ENCODE measurements at places on chromosomes 1 and 21.

DNA sequence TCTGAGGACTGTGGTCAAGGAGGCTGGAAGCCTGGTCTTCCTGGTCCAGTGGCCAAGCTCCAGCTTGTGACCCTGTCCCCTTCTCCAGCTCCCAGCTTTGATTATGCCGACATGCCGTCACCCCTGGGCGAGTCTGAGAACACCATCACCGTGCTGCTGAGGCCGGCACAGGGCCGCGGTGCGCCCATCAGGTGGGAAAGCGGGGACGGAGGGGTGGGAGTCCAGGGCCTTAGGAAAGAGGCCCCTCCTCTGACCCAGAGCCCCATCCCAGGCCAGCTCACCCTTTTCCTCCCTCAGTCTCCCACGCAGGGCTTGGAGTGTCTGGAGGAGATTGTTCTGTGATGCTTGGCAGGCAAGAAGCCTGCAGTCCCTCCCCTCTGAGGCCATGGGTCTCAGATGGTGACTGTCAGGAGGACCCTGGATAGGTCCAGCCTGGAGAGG lies 43.6 kb downstream of the PTPRU start:
- DNase-seq = peak; percentile 22

GRCh38 chr1:151047925-151048644 lies 534 bp downstream of the C1orf56 start:
- DNase-seq = peak; percentile 69

DNA sequence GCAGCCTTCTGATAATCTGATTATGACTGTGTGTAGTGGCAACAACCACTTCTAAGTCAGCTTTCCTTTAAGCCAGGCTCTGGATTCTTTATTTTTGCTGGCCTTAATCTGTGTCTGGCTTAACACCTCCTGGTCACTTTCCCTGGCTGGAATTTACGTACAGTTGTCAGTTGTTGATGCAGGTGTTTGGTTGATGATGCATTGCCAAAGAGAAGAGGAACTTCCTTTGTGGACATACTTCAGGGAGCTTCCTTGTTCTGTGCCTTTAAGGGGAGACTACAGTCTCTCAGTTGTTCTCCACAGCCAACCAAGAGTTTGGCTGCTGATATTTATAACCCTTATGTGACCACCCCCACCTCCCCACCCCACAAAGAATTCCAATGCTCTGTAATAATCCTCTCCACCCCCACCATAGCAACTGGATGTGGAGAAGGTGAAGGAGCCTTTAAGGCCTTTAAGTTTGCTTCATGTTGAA lies 96.0 kb upstream of the BMP8A start:
- DNase-seq = no peak

DNA sequence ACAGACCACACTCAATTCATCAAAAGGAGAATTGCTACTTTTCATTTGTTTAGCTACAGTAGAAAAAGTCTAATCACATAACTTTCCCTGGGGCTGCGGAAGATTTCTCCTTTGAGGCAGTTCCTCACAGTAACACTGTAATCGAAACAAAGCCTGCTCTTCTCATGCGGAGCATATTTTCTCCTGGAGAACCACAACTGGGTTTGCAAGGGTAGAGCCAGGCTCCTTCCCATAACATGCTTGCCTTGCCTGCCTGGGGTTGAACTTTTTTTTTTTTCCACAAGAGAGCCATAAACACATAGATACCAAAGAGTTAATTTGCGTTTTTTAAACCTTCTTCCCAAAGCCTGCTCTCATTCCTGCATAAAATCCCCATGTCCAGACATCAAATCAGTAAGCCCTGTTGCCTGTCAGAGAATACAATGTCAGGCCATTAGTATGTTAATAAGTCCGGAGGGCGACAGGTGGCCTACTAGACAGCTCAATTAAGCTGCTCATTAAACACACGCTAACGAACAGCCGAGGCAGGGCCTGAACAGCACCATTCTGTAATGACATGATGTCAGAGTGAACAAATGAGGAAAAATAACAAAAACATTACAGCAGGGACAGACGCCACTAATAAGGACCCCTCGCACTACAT lies 107.1 kb upstream of the OLIG2 start:
- DNase-seq = no peak

GRCh38 chr1:88398338-88398737 lies 285.7 kb upstream of the PKN2 start:
- no peak for DNase-seq

- no peak for DNase-seq
Observed at GRCh38 chr1:218395916-218396315, 50.8 kb downstream of the TGFB2 start.

- no peak for DNase-seq
Observed at GRCh38 chr1:22472596-22472995, 20.9 kb downstream of the ZBTB40 start.

DNA sequence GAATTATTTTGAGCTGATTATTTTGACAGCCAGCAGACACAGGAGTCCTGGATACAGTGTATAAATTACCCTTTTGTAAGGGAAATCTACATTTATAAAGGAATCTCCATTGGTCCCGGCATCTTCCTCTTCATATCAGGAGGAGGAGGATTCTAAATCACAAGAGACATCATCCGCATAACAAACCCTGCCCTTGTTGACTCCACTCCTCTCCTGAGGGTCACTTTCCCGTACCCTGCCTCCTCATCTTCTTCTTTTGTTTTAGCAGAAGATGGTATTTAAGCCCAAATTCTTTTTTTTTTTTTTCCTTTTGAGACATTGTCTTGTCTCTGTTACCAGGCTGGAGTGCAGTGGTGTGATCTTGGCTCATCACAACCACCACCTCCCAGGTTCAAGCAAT lies 14.6 kb upstream of the PKNOX1 start:
- DNase-seq = no peak

DNA sequence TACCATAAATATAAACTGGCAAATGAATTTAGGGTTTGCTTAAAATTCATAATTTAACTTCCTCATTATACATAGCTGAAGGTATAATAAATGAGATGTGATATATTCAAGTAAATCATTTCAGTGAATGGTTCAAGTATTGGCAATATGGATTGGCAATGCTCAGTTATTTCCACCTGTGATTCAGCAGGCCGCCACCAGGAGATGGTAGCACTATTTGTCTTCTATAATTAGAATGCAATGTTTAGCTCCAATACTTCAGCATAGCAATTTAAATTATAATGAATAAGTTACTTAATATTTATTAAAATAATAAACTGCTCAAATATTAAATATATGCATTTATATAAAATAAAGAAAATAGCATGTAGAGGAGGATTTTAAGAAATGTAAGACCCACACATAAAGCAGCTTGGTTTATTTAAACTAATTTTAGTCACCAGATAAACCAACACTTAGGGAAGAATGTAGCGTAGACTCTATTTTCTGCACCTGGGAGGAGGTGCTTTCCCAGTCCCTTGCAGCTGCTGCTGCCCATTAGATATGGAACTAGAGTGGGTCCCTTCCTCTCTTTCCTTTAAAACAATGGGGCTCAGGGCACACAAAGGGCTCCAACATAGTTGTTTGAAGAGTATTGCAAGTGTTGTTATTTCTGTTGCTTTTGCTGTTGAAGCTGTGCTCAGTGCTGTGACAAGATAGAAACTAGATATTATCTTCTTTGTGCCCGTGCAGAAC lies 62.1 kb downstream of the PLPPR4 start:
- no peak for DNase-seq

DNA sequence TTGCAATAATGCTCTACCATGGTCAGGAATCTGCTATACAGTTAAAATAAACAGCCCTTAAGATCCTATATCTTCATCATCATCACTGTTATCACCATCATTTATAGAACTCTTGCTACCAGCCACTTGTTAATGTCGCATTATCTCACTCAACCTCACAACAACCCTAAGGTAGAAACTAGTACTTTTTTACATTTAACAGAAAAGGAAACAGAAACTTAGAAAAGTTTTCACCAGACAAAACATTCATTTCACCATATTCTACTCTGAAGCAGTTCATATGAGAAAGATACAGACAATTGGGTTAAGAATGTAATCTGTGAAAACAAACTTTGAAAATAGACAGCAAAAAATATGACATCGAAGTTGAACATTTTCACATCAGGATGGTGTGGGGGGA lies 262.6 kb downstream of the ATG4C start:
- no peak for DNase-seq

DNA sequence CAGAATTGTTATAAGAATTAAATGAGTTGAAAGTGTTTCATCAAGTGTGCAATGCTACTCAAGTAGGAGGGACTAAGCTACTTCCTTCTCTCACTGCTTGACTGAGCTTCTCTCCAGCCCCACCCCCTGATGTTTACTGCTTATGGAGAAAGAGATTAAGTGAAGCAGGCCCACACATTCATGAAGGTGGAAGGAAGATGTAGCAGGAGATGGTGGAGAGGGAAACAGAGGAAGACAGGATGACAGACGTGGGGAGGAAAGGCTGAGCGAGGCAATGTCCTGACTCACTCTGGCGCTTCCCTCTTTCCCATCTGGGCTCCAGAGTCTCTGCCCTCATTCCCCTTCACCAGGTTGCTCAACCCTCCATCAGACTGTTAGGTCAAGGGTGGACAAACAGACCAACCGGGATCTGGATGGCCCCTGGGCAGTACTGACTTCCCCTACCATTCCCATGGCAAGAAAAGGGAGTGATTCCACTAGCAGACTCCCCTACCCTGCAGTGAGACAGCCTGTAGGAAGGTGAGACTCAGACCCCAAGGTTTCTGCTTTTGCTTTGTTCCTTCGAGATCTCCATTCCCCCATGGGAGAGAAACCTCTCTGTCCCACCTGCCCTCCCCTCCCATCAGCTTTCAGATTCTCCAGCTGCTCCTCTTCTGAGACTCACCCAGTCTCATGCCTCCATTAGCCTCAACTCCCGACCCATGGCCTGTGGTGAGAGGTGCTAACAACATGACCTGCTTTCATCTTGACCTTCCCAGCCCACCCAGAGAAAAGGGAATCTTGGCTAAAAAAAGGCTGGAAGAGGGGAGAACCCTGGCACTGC lies 3.1 kb upstream of the ARHGEF2 start:
- DNase-seq = no peak

DNA sequence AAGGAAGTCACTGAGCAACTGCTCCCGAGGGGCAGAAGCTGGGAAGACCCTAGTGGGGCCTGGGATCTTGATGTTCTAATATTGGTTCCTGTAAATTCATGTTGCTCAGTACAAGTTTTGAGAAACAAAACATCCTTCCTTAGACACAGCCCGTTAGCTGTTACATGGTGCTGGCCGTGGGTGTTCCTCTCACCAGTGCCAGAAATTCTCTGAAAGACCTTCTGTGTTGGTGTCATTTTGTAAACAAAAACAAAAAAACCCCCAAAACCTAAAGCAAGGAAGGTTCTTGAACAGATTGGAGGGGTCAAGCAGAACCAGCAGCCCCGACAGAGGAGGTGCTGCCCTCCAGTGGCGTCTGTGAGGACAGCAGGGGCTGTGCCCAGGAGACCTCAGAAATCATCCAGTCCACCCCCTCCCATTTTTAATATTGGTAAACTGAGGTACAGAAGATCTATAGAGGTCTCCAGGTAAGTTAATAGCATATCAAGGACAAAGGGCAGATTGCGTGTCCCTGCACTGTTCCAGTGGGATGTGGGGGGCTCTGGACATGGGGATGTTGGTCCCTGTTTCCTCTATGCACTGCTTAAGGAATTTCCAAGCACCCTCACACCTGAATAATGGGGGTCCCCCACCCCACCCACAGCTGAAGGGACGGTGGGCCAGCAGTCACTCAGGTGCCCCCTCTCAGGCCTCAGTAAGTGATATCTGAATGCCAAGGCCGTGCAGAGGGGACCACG lies 38.2 kb downstream of the SLC2A7 start:
- no peak for DNase-seq

DNA sequence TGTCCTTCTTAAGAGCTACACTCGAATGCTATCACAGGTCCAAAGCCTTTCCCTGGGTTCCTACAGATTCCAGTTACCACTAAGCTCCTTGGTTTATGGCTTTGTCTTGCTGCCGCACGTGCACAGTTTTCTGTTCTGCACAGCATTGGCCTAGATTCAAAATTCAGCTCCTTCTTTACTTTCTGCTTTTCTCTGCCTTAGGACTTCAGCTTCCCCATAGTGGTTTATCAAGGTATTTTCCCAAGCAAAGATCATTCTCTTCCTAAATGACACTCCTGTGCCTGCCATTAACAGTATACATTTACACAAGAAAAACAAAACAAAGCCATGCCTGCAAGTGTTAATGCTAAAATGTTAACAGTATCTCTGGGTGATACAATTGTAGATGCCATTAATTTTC lies 41.8 kb downstream of the PTPRU start:
- no peak for DNase-seq

- DNase-seq = no peak
Observed at GRCh38 chr21:45018131-45019075, 56.0 kb upstream of the ADARB1 start.

GRCh38 chr1:207499573-207499972 lies 3.6 kb downstream of the CR1 start:
- DNase-seq = peak; percentile 83

GRCh38 chr1:19360016-19360415 lies 47.9 kb downstream of the SLC66A1 start:
- DNase-seq = no peak

- no peak for DNase-seq
Observed at GRCh38 chr1:208202333-208202995, 41.7 kb downstream of the PLXNA2 start.

GRCh38 chr1:5634893-5635292 lies 357.3 kb downstream of the NPHP4 start:
- no peak for DNase-seq

Measured in renal pelvis (tissue), 12 donors.